Fibroblast of villous mesenchyme (primary cell): ENCODE measurements at places on chromosomes 5 and 9.

DNA sequence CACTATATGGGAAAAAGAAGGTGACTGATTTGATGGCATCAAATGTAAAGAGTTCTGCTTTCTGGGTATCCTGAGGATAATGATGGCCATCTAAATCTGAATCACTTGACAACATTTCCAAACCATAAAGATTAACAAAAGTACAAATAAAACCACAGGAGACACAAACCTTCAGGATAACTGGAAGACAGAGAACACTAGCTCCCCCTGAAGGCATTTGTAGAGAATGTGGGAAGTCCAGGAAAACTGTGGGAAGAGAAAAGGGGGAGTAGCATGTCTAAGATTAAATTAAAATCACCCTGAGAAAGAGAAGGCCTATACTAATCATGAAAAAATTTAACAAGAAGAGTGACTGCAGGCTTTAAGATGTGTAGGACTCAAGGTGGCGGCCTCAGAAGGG is 116.2 kb downstream of the PRELID2 start:
- DNase-seq: peak; percentile 48

GRCh38 chr5:10987276-10987924 is 226.4 kb upstream of the DAP start:
- no peak for DNase-seq

- no peak for DNase-seq
Measured at GRCh38 chr5:25544652-25545249, 900.0 kb upstream of the CDH10 start.

DNA sequence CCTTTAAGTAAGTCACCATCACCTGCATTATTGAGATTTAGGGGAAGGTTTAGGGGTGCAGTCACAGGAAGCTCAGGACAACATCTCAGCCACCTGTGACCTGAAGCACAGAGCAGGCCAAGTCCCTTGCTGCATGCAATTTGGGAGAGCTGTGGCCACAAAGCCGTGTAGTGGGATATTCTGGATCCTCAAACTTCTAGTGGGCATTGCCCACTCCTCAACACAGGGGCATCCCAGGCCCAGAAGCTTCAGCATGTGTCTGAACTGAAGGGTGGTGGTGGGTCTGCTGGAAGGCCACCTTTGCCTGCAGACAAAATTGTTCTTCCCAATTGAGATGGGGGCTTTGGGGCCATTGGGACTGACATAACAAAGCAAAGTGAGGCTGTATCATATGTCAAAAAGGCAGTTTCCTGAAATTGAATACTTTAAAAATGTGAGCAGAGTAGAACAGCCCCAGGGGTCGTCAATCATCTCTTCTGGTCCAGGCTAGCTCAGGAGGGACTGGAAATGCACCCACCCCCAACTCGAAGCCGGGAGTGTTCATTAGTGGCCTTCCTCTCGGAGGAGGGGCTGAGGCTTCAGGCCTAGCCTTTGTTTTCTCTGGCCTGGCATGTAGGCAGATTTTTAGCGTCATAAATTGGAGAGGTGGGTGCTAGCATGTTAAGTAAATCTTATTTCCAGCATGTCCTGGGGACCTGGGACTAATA is 2.8 kb upstream of the GADD45G start:
- DNase-seq: no peak

GRCh38 chr9:114624677-114625076 is 13.6 kb downstream of the TMEM268 start:
- no peak for DNase-seq

- peak; percentile 41 for DNase-seq
Measured at GRCh38 chr5:9437741-9438240, 108.1 kb downstream of the SEMA5A start.

GRCh38 chr9:31519424-31519823 is 865.0 kb upstream of the ACO1 start:
- DNase-seq: no peak

- no peak for DNase-seq
Measured at GRCh38 chr5:187042-187431, 4.3 kb upstream of the LRRC14B start.

- DNase-seq: peak; percentile 35
Measured at GRCh38 chr5:101678481-101679193, 617.4 kb downstream of the SLCO4C1 start.

- DNase-seq: no peak
Measured at GRCh38 chr5:8234179-8234770, 365.3 kb downstream of the MTRR start.

GRCh38 chr9:121308765-121309164 is 40.8 kb downstream of the GSN start:
- no peak for DNase-seq

DNA sequence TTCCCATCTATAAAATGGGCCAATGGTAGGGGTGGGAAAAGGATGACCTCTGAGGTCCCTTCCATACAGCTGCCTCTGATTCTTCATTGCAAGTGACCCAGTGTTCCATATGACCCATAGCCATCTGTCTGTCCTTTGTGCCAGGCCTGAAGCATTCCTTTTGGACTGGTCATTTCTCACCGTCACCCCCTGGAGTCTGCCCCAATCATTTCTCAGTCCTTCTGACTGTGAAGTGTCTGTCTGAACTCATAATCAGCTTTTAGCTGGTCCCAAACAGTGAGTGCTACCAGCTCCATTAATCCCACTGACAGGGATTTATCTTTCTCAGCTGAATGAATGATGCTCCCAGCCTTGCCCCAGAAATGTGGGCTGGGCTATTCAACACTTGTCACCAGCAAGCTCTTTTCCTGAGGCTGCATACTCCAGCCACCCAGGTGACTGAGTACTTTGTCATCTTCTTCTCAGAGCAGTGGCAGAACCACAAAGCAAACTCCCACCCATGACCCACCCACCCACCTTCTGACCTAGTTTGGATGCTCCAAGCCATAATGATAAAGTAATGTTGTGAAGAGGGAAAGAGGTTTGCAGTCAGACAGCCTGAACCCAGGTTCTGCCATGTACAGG is 37.4 kb downstream of the KCNIP1 start:
- no peak for DNase-seq

DNA sequence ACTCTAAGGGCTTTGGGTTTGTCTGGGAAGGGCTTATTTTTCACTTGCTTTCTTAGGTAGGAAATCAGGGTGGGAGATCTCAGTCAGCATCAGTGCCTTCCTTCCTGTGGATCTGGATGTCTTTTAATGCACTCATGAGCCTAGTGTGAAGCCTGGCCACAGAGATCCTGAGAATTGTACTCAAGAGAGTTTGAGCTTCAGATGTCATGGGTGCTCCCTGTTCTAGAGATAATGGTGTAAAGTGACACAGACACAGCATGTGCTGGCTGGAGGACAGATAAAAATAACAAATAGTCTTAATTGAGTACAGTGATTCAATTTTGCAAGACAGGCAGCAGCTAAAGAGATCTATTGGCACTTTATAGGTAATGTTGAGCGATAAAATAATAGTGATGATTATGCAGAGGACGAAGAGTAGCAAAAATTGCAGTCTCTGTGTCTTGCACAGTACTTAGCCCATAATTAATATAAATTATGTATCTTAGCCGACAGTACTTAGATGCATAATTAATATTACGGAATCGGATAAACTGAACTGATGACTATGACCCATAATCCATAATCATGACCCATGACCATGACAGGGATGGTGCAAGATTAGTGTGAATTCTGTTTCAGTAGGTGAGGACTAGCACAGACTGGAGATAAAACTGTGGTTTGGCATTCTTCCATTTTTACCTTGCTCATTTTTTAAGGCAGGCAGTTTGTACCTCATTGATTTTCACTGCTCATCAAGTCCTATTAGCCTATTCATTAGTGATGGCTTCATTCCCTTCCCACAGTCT is 408.7 kb upstream of the PIK3R1 start:
- no peak for DNase-seq

DNA sequence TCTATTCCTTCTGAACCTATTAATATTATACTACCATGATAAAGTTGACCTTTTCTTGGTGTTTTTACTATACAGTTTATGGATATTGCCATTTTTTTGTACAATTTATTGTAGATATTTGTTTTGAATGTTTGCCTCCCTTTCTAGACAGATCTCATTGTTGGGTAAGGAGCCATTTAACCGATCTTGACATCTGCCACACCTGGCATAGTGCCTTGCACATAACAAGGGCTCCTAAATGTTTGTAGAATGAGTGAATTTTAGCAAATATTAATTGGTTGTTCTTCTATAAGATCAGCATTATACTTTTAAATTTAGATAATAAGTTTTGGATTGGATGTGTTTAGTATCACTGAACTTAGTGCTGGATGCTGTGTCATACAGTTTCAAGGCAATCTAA is 175.3 kb downstream of the GDNF start:
- DNase-seq: no peak

- peak; percentile 71 for DNase-seq
Measured at GRCh38 chr5:55407059-55407684, 99.4 kb downstream of the MTREX start.

GRCh38 chr9:89476546-89476945 is 21.4 kb downstream of the SEMA4D start:
- no peak for DNase-seq

DNA sequence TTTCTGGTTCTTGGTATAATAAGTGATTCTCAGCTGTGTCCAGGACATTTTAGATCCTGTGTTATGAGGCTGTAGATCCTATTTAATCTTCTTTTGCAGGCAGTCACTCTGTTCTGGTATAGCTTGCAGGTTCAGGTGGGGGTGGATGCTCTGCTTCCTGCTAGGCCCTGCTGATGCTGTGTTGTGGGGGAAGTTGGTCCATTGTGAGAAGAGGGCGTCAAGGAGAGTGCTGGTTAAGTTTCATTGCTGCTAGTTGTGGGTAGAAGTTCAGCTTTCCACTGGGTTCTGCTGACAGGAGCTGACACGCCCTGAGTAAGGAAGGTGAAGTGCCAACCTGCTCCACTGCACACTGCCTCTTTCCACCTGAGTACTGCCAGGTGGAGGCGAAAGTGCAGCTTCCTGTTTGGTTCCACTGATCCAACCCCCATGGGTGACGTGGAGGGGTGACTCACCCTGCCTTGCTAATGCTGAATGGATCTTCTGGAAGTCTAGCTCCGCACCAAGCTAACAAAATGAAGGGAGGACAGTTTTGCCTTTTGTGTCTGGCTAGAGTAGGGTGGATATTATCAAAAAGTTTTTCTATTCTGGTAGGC is 16.3 kb downstream of the NMRK1 start:
- no peak for DNase-seq

DNA sequence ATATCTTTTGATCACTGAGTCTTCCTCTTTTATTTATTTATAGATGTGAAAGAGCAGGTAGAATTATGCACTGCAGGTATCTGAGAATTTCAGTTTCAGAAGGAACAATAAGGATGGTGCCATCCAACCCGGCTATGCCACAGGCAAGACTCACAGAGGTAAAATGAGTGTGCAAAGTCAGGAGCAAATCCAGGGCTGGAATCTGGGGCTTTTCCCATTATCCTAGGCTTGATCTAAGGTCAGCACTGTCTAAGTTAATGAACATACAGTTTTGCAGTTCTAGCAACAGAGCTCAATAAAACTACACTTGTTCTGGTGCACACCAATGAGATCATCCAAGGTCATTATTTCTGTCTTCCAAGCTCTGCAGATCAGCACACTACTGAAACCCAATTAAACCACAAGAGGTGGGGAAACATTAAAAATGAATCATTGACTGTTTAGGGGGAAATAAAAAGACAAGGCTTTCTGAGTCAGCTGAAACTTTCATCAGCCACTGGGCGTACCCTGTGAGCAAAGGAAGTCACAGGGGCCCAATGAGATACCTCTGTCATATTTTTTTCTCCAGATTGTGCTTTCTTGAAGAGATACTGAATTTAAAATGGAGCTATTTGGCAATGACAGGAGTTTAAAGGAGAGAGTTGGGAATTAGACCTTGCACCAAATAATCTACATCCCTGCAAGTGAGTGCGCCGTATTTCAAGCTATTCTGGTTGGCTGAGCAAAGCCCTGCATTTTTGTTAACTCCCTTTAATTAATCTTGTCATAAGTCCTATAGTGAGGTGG is 662.2 kb upstream of the ZNF608 start:
- DNase-seq: peak; percentile 73

- peak; percentile 12 for DNase-seq
Measured at GRCh38 chr9:126482361-126483044, 131.2 kb upstream of the LMX1B start.

- no peak for DNase-seq
Measured at GRCh38 chr9:110257956-110258355, 1.6 kb upstream of the TXN start.
